RPMI8226 (cell line): ENCODE measurements at places on chromosomes 7 and 10.

GRCh38 chr7:105940109-105940508 is 23.0 kb upstream of the CDHR3 start:
- no peak for DNase-seq

DNA sequence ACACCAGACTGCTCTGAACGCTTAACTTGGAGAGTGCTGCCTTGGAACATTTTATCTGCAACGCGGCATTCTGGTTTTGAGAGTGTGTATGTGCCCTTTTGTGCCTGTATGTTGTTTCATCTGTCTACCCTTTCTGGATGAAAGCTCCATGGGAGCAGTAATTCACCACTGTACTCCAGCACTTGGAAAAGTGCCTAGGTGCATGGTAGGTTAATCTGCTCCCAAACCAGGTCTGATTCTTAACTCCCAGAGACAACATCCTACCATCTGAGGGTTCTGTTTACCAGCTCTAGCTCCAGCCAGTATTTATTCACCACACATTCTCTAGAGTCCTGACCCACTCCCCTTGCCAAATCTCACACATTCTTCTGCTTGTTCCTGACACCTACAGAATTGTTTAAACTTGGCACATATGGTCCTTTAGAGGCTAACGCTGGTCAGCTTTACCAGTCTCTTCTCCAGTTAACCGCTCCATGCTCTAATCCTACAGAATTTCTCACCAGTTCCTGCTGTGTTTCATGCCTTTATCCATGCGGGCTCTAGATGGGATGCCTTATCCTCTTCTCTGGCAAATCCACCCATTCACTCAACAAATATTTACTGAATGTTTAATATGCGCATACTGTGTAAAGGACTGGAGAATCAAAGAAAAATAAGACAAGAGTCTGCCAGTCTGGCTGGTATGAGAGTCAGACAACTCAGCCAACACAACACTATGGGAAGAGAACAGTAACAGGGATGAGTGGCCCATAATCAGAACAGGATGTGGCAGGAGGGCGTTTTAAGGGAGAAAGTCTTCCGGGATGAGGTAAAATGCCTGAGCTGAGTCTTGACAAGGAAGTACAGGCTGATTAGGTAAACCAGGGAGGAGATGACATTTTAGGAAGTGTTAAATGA is 46.3 kb downstream of the MTPN start:
- no peak for DNase-seq

DNA sequence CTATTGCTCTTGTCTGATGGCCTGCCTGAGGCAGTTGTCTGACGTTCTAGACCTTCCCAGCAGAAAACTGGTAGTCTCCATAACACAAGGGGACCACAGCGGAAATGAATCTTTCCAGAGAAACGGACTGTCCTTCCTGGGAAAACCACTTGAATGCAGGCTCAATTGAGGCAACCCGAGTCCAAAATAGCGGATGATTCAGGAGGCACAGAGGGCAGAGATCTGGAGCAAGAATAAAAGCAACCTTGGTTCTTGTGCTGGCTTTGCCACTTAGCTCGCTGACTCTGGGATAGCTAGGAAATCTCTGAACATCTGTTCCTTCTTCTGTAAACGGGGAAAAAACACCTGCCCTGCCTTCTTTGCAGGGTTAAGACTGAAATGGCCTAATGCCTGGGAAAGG is 178.8 kb downstream of the NEURL1 start:
- DNase-seq: no peak

- no peak for DNase-seq
Measured at GRCh38 chr7:121510858-121511482, 114.9 kb upstream of the FAM3C start.
